T-cell (primary cell): ENCODE measurements at places on chromosomes 11 and 22. TPM values are rescaled to one million over a fixed set of nuclear protein-coding genes. Genes with fewer than 3 reads are reported as not detected.

The ADM gene
- 0.64 TPM for total RNA-seq

The PLAAT5 gene
- 0.23 TPM for total RNA-seq

The MMP3 gene
- total RNA-seq: not detected

The ADM2 gene
- 1.5 TPM for total RNA-seq

DNA sequence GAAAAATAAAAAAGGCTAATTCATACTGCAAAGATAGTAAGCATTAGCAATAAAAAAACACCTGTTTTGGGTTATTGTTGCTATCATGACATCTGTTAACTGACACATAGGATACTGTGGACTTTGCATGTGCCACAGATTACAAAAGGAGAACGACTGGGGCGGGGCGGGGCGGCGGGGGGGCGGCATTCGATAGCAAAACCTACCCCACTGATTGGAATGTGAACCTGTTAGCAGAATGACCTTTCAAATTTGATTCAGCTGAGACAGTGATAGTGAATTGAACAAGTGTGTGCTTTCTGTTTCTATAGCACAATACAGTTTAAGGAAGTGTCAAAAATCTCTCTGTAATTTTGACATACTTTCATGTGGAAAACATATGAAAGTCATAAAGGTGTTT, 14.9 kb downstream of the MMP20 start:
- no peaks in the 10 kb centered on the region for H3K4me1 ChIP-seq
- H3K36me3 ChIP-seq: no peaks in the 10 kb centered on the region
- no peak overlapping the region for H3K4me3 ChIP-seq
- H3K27ac ChIP-seq: no peak overlapping the region
